ENCODE measurements at places on chromosomes 6 and 20.

DNA sequence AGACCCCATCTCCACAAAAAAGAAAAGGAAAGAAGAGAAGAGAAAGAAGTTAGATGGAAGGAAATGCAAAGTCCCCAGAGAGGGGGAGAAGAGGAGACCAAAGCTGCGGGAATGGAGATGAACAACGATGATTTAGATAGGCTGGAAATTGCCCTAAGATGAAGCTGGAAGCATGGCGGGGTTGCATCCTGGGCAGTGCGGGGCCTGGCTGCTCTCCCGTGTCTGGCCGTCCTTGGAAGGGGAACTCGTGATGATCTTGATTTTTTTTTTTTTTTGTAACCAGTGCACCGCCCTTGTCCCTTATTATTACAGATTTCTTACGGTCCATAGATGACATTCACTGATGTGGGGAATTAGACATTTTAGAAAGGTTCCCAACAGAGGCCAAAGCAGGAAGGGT is 276.5 kb downstream of the CDH4 start:
- DNase-seq, result no peak

GRCh38 chr6:98156580-98156979 is 677.8 kb upstream of the POU3F2 start:
- DNase-seq, result no peak

- DNase-seq, result no peak
These were observed 536 bp upstream of the RAET1G start for GRCh38 chr6:149923327-149923986.

- DNase-seq, result no peak
These were observed 14.3 kb upstream of the PIM1 start for GRCh38 chr6:37155394-37156312.

- DNase-seq, result no peak
These were observed 3.0 kb upstream of the CCN2 start for GRCh38 chr6:131954059-131954774.

DNA sequence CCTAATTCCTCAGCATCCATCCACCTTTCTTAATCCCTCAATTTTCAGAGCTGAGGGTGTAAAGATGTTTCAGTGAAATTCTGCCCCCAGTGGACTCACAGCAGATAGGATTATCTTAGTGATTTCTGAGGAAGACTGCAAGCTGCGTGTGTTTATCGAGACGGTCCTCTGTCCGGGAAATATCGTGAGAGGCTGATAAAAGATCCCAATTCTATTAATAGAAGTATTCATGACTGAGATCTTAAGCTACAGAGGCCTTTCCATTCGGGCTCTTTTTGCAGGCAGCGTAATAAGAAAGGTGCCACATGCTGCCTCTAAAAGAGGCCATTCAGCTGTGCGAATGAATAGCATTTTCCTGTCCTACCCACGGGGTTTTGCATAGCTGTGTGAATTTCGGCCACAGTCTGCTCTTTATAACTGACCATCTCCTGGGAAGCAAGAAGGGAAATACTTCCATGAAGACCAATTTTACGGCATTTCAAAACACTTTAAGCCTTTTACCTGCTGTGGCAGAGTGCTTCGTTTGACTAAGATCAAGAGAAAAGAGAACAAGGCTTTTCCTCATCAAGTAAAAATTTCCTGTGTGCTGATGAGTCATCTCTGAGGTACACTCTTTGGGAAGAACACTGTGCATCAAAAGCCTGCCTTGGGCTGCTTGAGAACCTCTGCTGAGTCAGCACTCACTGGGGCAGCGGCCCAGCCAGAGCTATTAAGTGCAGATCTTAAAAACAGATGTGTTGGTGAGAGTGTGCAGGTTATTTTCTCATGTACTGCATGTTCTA is 208.8 kb downstream of the ARHGAP18 start:
- no peak for DNase-seq

- DNase-seq, result no peak
These were observed 19.1 kb downstream of the TFAP2B start for GRCh38 chr6:50837589-50838445.

- DNase-seq, result no peak
These were observed 20.2 kb downstream of the DDO start for GRCh38 chr6:110395221-110395620.

- no peak for DNase-seq
These were observed 36.1 kb upstream of the NKX2-4 start for GRCh38 chr20:21433329-21433890.

DNA sequence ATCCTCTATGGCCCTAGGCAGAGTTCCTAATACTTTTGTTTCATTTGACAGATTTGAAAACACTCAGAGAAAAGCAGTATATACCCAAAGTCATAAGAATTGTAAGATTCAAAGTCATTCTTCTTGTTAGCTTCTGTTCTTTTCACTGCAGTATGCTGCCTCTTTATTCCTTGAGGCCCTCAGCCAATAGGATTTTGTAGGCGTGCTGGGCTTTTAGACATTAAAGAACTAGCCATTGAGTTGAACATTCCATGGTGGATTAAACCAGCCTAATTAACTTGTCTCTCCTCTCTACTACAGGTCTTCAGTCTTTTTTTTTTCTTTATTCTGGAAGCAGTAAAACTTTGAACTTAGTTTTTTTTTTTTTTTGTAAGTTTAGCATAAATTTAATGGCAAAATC is 186.3 kb downstream of the PLCB4 start:
- no peak for DNase-seq

Measured in GOT3 (cell line).